Endodermal cell (in vitro differentiated cells): ENCODE measurements at places on chromosomes 12 and 14. TPM values are rescaled to one million over a fixed set of nuclear protein-coding genes. Genes with fewer than 3 reads are reported as not detected.

DNA sequence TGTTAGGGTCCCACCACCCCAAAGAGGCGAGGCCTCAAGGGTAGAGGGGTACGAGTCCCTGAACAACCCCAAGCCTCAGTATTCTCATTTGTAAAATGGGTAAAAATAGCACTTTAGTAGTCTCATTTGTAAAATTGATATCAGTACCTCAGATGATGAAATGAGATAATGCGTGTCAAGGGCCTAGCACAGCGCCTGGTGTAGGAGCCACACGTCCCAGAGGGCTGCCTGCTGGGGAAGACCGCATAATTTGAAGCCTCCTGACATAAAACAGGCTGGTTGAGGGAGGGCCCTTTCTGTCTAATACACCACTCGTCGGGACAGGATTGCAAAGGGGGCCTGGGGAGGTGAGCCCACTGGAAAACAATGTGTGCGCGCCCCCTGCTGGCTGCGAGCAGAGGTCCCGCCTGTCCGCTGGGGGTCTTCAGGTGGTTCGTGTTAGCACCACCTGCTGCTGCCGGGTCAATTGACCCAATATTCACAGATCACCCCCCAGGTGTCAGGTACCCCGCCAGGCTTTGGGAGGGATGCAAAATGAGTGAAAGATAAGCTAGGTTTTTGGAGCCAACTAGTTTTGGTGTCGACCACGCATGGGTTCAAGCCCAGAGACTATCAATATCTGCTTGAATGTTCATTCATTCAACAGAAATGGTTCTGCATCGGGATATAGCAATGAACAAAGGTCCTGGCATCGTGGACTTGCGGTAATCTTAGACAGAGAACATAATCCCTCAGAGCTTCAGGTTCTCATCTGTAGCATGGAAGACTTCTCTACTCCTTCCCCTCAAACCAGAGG lies 24.7 kb upstream of the IRF2BPL start:
- peak; percentile 95 for DNase-seq
- H3K36me3 ChIP-seq, result no peaks in the 10 kb centered on the region
- no peaks in the 10 kb centered on the region for H3K4me1 ChIP-seq
- H3K4me3 ChIP-seq, result no peak overlapping the region
- no peaks in the 10 kb centered on the region for H3K27me3 ChIP-seq
- no peak overlapping the region for H3K27ac ChIP-seq

DNA sequence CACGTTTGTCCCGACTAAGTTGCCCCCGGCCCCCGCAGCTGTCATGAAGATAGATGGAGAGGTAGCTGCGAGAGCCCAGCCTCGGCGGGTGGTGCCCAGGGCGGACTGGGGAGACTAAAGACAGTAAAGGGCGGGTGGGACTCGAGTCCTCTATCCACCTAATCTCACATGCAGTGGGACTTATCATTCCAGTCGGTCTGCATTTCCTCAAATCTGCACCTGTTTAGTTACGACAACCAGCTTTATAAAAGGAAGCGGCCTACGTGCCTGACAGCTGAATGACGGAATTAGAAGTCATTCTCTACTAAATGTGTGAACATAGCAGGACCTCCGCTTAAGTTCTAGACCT lies 109.8 kb upstream of the EGLN3 start:
- H3K27me3 ChIP-seq, result peaks cover 21% of the 10 kb centered on the region
- H3K4me3 ChIP-seq, result peak overlapping the region; percentile 79
- no peaks in the 10 kb centered on the region for H3K4me1 ChIP-seq
- no peak for DNase-seq
- H3K27ac ChIP-seq, result peak overlapping the region; percentile 74
- no peaks in the 10 kb centered on the region for H3K36me3 ChIP-seq

- no peak overlapping the region for H3K27ac ChIP-seq
- no peaks in the 10 kb centered on the region for H3K36me3 ChIP-seq
- H3K4me1 ChIP-seq, result no peaks in the 10 kb centered on the region
- DNase-seq, result no peak
These were observed 90.0 kb downstream of the DHRS2 start for GRCh38 chr14:23725980-23726710.

- no peak overlapping the region for H3K4me3 ChIP-seq
- no peaks in the 10 kb centered on the region for H3K36me3 ChIP-seq
- no peaks in the 10 kb centered on the region for H3K27me3 ChIP-seq
- H3K27ac ChIP-seq, result no peak overlapping the region
- no peaks in the 10 kb centered on the region for H3K4me1 ChIP-seq
These were observed 323.3 kb upstream of the E2F7 start for GRCh38 chr12:77388445-77389265.

DNA sequence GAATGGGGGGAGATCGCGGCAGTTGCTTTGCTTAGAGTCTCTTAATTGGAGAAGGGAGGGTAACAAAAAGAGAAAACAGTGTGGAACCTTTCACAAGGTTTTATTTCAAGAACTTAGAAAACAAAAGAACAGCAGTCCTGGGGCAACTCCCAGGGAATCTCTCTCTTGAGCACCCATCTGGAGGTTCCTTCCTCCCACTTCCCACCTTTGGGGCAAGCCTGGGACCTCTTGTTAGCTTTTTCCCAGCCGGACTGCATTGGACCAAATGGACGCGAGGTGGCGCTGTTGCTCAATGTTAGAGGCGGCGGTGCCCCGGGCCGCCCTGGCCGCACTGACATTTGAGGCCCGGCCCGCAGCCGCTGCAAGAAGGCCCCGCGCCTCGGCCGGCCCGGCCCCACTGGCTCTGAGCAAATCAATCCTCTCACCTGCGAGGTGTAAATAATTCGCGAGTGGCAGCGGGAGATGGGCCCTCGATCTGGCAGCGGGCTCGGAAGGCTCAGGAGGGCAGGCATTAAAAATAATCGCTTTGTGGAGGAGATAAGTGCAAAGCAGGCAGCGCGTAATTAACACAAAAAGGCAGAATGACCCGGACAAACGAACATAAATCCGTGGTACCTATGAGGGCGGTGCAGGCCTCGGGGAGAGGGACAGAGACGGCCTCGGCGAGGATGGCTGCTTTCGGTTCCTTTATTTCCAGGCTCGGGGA lies 2.8 kb upstream of the HOXC8 start:
- no peaks in the 10 kb centered on the region for H3K4me1 ChIP-seq
- DNase-seq, result peak; percentile 99
- no peak overlapping the region for H3K4me3 ChIP-seq
- no peaks in the 10 kb centered on the region for H3K36me3 ChIP-seq

- DNase-seq, result no peak
- no peak overlapping the region for H3K27ac ChIP-seq
- H3K4me3 ChIP-seq, result no peak overlapping the region
- no peaks in the 10 kb centered on the region for H3K36me3 ChIP-seq
These were observed 51.4 kb upstream of the BAZ1A start for GRCh38 chr14:34926552-34926951.

DNA sequence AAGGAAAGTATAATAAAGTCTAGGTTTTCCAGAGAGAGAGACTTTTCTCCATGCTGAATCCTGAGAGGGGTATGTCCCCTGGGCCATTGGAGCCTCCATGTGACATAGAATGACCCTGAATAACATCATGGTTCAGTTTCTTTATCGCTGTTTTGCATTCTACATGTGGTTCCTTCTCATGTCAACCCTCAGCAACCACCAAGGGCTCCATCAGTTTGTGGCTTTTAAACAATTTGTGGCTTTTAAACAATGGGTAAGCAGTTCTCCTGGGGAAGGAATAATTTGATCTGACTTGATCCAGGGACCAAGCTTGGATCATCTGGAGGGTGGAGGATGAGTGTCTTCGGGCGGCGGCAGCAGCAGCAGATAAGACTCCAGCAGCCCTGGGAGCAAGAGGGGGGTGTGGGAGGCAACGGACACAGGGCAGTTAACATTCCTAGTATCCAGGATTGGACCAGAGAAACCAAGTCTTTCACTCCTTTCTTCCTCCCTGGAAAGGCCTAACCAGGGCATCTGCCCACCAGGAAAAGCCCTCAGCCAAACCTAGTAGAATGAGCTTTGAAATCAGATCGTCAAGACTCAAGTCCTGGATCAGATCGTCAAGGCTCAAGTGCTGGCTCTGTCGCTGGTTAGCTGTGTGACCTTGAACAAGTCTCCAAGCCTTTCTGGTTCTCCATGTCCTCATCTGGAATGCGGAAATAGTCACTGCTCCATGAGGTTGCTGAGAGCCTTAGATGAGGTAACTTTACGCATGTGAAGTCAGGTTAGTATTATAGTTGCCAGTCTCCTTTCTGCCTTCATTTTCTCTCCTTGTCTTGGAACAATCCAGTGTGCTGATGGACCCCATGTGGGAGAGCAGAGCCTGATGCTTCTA lies 27.8 kb upstream of the FAM222A start:
- DNase-seq, result no peak
- no peaks in the 10 kb centered on the region for H3K36me3 ChIP-seq
- no peaks in the 10 kb centered on the region for H3K27me3 ChIP-seq
- H3K4me1 ChIP-seq, result no peaks in the 10 kb centered on the region
- no peak overlapping the region for H3K4me3 ChIP-seq

- DNase-seq, result no peak
- no peaks in the 10 kb centered on the region for H3K36me3 ChIP-seq
- no peak overlapping the region for H3K4me3 ChIP-seq
- H3K27ac ChIP-seq, result no peak overlapping the region
- H3K27me3 ChIP-seq, result no peaks in the 10 kb centered on the region
- no peaks in the 10 kb centered on the region for H3K4me1 ChIP-seq
These were observed 388.7 kb downstream of the TMEM117 start for GRCh38 chr12:44224399-44225148.

DNA sequence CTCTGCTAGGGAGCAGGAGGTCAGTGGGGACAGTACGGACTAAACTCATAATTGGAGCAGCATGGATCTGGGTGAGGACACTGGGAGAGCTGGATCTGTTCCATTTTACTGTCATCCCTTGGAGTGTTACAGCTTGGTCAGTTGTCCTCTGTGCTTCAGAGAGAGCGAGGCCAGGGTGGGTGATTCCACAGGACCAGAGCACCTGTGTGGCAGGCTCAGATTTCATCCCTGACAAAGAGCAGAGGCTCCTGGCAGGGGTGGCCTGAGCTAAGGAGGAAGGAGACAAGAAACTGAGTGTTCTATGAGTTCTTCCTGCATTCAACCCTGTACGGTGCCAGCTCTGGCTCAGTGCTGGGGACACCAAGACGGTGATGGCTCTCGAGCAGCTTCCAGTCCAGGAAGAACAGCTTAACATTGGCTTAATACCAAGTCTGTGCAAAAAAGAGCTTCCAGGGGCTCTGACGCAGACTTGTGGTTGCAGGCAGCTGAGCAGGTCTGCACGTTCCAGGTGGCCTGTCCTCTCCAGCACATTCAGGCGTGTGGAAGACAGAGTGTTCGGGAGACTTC lies 8.4 kb upstream of the PGF start:
- no peaks in the 10 kb centered on the region for H3K4me1 ChIP-seq
- no peaks in the 10 kb centered on the region for H3K27me3 ChIP-seq
- DNase-seq, result no peak
- no peak overlapping the region for H3K27ac ChIP-seq
- no peak overlapping the region for H3K4me3 ChIP-seq

DNA sequence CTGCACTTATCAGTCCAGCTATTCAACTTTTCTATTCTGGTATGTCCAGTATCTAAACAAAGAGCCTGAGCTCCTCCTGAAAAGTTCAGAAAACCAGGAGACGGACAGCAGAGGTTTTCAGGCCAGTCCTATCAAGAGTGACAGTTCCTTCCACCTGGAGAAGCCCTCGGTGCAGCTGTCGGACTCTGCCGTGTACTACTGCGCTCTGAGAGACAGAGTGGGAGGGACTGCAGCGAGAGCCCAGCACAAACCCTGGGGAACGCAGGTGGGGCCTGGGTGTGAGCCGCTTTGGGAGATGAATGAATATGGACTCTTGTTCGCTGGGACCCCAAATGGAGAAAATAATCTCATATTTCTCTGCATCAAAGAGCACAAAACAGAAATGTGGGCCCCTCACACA lies 329.8 kb upstream of the OR4E1 start:
- DNase-seq, result no peak
- H3K27me3 ChIP-seq, result no peaks in the 10 kb centered on the region
- no peaks in the 10 kb centered on the region for H3K4me1 ChIP-seq
- H3K27ac ChIP-seq, result no peak overlapping the region
- no peaks in the 10 kb centered on the region for H3K36me3 ChIP-seq

DNA sequence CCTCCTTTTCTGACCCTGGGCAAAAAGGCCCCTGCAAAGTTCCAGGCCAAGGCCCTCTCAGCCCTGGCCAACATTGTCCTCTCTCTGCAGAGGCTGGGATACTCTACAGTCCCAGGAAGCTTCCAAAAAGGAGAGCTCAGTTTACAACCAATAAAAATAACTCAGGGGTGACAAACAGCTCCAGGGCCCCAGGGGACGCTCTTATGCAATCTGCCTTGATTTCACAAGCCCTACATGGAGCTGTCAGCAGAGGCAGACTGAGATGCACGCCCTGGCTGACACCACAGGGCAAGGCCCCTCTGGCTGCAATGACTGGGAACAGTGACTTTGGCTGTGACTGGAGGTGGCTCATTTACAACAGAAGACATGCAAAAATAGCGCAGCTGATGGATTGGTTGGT lies 129.0 kb upstream of the MED13L start:
- no peaks in the 10 kb centered on the region for H3K27me3 ChIP-seq
- H3K4me3 ChIP-seq, result no peak overlapping the region
- no peak overlapping the region for H3K27ac ChIP-seq
- H3K4me1 ChIP-seq, result no peaks in the 10 kb centered on the region

GRCh38 chr14:73784181-73784987 lies 67.2 kb upstream of the PTGR2 start:
- no peaks in the 10 kb centered on the region for H3K36me3 ChIP-seq
- H3K27ac ChIP-seq, result peak overlapping the region; percentile 83
- no peaks in the 10 kb centered on the region for H3K27me3 ChIP-seq
- peak overlapping the region; percentile 86 for H3K4me3 ChIP-seq

DNA sequence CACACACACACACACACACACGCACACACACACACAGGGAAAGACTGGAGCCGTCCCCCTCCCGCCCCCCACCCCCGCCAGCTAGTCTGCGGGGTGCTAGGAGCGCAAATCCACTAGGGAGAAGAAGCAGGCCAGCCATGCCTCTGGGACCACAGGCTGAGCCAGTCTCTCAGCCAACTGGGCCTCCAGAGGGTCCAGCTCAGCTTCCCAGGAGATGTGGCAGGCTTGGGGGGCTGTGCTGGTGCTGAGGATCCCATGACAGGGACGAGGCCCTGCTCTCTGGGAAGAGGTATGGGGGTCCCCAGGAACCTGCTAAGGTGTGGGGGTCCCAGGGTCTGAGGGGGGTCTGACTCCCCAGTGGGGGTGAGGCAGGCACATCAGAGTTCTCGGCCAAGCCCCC lies 133.5 kb downstream of the NCOR2 start:
- H3K27me3 ChIP-seq, result no peaks in the 10 kb centered on the region
- H3K36me3 ChIP-seq, result peaks cover 13% of the 10 kb centered on the region
- H3K4me1 ChIP-seq, result peaks cover 4% of the 10 kb centered on the region
- DNase-seq, result peak; percentile 72
- peak overlapping the region; percentile 81 for H3K27ac ChIP-seq

DNA sequence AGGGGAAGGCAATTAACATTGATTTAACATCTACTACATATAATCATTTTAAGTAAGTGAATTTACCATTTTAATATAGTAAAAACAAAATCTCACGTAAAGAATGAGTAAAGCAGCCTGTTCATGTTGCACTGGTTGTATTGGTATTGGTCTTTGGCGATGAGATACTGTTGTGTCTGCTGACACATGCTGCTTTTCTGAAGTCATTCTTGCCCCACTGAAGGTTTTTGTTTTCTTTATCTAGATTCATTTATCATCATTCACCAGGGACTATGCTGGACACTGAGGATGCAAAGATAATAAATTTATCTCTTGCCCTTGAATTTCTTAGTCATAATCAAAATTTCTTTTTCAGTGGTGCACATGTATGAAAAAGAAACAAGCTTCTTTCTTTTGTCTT lies 246.2 kb upstream of the NPAS3 start:
- no peaks in the 10 kb centered on the region for H3K36me3 ChIP-seq
- DNase-seq, result no peak
- peak overlapping the region; percentile 54 for H3K27ac ChIP-seq
- no peak overlapping the region for H3K4me3 ChIP-seq

GRCh38 chr14:104843442-104844305 lies 21.4 kb upstream of the CEP170B start:
- H3K4me3 ChIP-seq, result peak overlapping the region; percentile 71
- H3K36me3 ChIP-seq, result no peaks in the 10 kb centered on the region
- peaks cover 10% of the 10 kb centered on the region for H3K4me1 ChIP-seq

P2RX7 gene
- total RNA-seq, result 0.09 and 0.18 TPM in 2 replicates

NPFF gene
- total RNA-seq, result not detected in 2 replicates

MGST1 gene
- 357 and 377 TPM in 2 replicates for total RNA-seq
